Stimulated activated CD4-positive, alpha-beta T cell treated with anti-CD3 and anti-CD28 coated beads, Interleukin-1b, Interleukin-23, amount 100 ng/mL, for 4 hours (primary cell): ENCODE measurements at places on chromosomes 11 and 22.

- DNase-seq = no peak
These were observed 30.2 kb upstream of the B3GAT1 start for GRCh38 chr11:134442246-134442645.

DNA sequence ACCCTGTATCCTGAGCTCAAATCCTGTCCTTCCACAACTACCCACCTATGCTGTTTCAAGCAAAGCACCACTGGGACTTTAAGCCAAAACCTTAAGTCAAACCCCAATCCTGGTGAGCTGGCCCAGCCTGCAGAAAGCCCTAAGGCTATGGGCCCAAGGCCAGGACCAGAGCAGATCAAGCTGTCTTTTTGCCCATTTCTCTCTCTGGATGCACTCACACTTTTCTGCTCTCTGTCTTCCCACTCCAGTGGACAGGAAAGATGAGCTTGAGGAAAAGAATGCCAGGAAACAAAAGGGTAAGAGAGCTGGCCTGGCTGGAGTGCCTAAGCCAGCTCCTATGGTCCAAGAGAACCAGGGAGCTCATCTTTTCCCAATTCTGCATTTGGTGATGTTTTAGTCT, 284.3 kb upstream of the ISX start:
- no peak for DNase-seq

DNA sequence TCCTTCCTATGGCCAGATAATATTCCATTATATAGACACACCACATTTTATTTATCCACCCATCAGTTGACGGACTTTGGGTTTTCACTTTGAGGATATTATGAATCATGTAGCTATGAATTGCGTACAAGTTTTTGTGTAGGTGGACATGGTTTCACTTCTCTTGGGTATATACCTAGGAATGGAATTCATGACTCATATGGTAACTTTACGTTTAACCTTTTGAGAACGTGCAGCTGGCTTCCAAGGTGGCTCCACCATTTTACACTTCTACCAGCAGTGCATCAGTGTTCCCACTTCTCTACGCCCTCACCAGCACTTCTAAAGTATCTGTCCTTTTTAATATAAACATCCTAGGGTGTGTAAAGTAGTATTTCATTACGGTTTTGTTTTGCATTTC, 112.0 kb downstream of the PLEKHA7 start:
- peak; percentile 12 for DNase-seq

- no peak for DNase-seq
These were observed 1059.5 kb downstream of the FAM181B start for GRCh38 chr11:81674211-81674610.

DNA sequence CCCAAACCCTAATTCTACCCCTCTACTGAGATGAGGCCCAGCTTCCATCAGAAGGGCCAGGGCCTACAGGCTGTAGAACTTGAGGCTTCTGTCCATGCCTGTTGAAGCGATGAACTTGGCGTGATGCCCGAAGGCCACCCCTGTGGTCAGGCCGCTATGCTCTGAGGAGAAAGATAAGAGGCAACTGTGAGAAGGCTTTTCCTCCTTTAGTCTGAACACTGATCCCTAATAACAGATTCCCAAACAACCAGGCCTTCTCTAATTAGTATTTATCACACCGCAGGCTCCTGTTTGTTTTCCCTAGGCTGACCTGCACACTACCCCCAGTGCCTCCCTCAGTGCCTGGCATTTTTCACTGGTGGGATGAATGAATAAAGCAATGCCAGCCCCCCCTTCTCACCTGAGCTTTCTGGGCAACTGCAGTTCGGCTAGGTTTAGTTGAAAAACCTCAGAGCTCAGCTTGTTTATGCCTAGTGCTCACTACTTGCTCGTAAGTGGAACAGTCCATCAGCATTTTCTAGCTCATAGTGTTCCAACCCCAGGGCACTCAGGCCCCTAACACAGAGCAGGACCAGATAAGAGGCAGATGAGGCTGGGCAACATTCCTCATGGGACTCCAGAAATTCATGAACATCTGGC, 15.2 kb downstream of the PRPF19 start:
- no peak for DNase-seq

DNA sequence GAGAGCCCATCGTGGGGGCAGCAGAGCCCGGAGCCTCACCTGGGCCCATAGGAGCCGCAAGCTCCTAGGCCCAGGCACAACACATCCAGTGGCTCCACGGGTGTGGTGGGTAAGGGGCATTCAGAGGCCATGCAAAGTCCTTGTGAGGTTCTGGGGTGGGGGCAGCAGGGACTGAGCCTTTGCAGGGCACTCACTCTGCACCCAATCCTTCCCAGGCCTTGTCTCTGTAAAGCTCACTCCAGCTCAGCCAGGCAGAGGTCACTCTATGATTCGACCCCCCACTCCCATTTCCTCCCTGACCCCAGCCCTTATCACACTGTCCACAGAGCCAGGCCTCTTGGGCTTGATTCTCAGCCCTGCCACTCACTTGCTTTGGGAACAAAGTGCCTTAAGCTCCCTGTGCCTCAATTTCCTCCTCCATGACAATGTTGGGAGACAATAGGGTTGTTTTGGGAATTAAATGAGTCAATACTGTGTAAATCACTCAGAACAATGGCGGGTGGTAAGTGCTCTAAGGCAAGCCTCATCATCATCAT, 46.6 kb downstream of the LRRC32 start:
- DNase-seq = no peak

DNA sequence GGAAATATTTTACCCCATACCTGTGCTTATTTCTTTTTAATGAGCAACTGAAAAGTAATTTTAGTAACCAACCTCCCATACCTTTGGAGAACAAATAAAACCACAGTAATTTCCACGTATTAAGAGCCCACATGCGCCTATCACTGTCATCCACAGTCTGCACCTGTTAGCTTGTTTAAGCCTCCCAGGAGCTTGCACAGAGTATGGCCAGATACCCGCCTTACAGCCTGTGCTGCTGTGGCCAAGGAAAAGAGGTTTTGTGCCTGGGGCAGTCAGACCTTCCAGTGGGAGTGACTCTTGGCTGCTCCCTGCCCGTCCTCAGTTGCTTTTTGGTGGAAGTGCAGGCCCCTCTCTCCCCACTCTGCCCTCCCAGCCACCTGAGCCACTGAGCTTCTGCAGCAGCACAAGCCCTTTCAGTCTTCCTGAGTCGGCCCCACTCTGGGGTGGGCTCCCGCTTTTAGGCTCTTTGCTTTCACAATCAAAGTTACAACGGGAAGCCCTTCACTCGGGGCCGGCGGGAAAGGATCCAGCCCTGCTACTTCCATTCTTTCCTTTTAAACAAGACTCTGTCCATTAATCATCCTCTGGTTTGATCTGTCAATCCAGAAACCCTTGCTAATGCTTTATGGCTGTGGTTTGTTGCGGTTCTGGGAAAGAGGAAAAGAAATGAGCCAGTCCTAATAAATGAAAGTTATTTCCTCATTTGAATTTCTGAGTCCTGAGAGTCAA, 308.8 kb downstream of the TBC1D22A start:
- DNase-seq = no peak

- no peak for DNase-seq
These were observed 21.2 kb downstream of the PLAAT3 start for GRCh38 chr11:63592975-63593395.

DNA sequence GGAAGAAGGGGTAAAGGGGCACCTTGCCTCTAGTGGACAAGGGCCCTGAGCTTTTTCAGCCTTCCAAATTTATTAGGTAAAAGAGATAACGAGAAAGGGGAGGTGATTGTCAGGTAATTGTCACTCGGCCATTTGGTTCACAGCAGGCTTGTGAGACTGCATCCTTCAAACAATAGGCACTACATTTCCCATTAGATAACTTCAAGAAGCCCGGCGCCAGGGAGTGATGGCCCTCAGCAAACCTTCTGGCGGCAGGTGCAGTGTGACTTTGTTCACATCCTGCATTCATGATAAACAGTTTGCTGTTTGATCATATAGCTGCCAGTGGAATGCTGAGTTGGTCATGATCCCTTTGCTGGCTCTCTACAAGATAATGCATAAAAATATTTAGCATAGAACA, 185.1 kb downstream of the CWF19L2 start:
- DNase-seq = no peak

GRCh38 chr22:41935509-41935908, 8.9 kb upstream of the TNFRSF13C start:
- no peak for DNase-seq

- DNase-seq = no peak
These were observed 59.6 kb downstream of the FAR1 start for GRCh38 chr11:13728076-13728475.

DNA sequence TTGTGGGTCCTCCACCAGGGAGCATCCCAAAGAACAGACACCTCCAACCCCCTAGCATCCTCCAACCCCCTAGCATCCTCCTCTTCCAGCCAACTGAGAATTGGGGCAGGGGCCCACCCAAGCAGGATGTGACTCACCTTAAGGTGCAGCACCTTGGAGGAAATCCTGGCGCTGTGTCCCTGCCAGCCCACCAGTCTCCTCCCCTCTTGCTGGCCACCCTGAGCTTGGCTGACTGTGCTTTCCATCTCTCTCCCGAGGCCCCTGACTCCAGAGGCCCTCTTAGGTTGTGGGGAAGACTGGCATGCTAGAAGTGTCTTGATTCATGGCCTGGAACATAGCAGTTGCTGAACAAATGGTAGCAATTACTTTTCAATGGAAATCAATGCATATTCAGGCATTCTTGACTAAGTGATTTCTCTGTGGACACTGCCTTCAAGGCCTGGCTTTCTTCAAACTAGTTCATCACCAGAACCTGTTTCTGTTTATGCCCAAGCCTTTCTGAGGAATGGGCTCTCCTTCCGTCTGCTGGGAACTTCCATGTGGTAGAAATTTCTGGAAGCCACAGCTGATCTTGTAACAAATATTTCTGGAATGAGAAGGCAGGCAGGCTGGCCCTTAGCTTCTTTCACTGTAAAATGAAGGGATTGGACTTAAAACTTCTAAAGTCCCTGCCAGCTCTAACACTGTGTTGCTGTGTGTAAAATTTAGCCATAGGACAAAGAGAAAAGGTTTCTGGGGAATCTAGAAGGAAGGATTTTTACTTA, 60.5 kb downstream of the CEP164 start:
- no peak for DNase-seq

DNA sequence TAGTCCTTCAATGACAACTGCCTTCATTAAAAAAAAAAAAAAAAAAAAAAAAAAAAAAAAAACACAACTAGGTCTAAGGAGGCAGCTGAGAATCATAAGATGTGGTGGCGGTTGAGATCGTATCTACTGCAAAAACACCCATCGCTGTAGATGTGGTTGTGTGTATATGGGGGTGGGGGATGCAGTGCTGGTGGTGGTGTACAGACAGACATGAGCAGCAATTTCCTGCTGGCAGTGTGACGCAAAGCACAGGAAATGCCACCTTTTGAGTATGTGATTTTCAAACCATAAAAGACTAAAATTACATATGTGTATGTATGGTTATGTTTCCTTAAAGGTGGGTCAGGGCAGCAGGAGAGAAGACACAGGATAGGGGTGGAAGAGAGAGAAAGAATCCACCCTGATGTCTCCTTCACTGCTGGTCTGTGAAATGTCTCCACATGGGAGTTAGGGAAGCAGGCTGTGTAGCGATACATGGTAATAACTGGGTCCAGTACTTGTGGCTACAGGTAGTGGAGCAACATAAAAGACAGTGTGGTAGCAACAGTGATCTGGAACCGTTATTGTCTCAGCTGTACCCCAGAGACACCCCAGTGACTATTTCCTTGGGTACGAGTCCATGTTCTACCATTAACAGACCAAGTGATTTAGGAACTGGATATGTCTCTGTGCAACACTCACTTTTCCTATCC, 57.9 kb downstream of the SYTL2 start:
- peak; percentile 59 for DNase-seq

DNA sequence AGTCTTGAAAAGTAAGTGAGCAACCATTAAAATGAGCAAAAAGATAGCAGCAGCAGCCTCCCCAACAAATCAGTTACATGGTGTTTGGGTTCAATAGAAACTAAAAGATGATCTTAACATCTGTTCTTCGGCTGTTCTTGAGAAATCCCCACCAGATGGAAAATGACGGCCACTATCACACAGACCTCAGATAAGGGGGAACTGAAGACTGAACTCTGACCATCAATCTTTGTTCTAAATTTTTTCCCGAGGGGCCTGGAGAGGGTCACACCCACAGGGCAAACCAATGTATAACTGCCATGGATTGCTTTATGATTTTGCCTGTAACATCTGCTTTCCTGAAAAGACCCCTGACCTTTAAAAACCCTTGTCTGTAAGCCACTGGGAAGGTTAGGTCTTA, 624.8 kb upstream of the KIRREL3 start:
- DNase-seq = no peak

DNA sequence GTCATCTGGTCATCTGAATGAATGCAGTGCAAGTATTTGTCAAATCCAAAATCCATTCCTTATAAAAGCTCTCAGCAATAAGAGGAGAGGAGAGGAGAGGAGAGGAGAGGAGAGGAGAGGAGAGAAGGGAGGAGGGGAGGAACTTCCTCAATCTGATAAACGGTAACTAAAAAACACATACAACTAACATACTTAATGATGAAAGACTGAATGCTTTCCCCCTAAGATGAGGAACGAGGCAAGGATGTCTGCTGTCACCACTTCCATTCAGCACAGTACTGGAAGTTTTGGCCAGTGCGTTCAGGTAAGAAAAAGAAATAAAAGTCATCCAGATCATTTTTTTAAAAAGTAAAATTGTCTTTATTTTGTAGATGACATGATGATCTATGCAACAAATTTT, 80.4 kb downstream of the CD82 start:
- DNase-seq = no peak

- no peak for DNase-seq
These were observed 12.4 kb upstream of the TIMP3 start for GRCh38 chr22:32788904-32789624.

- peak; percentile 9 for DNase-seq
These were observed 22.0 kb downstream of the TBRG1 start for GRCh38 chr11:124644426-124645280.

DNA sequence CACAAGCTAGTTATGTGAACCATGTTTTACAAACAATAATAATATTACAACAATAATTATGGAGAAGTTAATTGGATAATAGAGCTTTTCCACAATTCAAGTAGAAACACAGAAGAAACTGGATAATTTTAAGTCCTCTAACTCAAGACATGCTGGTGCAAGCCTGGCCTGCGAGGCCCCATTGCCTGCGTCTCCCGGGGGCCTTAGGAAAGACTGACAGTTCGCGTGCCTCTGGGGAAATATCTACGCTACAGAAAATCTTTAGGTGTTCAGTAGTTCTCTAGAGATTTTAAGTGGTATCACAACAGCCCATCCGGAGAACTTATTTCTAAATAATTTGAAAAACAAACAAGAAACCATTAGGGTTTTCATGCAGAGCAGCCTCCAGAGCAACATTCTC, 23.2 kb downstream of the GAL start:
- DNase-seq = no peak

DNA sequence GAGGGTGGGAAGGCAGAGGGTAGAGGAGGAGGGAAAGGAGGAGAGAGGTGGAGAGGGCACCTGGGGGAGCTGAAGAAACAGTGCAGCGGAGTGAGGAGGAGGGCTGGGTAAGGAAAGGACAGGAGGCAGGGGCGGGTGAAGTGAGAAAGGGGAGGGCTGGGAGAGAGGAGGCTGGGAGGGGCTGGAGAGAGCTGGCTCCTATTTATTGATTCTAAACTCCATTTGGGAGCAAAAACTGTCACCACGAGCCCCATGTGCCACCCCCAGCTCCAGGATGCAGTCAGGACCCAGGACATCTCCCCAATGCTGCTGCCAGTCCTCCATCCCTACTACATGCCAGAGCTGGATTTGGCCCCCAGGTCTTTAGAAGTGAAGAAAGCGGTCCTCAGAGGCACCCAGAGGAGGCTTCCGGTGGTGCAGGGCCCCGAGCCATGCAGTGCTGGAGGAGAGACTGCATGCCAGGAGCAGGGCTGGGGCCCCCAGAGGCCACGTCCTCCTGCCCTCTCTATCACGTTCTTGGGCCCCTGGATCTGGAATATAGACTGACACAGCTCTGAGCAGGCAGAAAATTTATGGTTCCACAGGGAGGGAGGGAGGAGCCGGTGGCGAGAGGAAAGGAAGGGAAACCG, 53.7 kb downstream of the SLC22A12 start:
- DNase-seq = no peak

GRCh38 chr11:31943056-31943780, 132.1 kb upstream of the PAX6 start:
- DNase-seq = no peak
